Activated CD8-positive, alpha-beta memory T cell treated with anti-CD3 and anti-CD28 coated beads, Interleukin-2, amount 50 U/mL, for 4 hours (primary cell): ENCODE measurements at places on chromosomes 12 and 14.

- no peak for DNase-seq
Observed at GRCh38 chr12:12734054-12734453, 16.9 kb downstream of the CDKN1B start.

DNA sequence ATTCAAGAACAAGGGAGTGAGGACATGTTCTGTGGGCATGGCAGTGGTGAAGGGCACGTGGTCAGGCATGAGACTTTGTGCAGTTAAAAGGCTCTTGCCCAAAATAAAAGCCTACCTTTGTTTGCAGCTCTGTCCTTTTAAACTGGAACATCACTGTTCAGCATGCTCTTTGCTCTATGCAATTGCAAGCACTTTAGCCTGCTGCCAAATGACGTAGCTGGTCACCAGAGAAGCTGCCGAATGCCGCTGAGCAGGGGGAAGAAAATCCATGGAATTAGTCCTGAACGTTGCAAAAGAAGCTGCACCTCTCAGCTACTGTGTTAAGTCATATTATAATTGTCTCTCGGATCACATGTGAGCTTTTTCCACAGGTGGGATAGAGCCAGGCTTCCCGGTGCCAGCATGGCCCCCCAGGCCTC lies 176.3 kb upstream of the DIO2 start:
- DNase-seq = no peak

- DNase-seq = no peak
Observed at GRCh38 chr14:104856869-104857860, 7.9 kb upstream of the CEP170B start.

DNA sequence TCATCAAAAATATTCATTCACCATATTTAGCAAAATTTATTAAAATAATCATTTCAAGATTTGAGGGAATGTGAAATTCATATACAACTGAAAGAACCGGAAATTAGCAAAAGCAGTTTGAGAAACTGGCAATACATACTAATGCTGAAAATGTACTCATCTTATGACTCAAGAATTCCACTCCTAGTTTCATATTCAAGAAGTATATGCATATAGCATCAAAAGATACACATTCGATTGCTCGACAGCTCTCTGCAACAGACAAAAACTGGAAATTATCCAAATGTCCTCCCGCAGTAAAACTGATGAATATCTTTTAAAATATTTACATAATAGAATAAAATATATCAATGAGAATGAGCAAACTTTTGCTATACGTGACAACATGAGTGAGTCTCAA lies 189.2 kb upstream of the MGAT4C start:
- DNase-seq = no peak

- DNase-seq = no peak
Observed at GRCh38 chr12:5280086-5280485, 151.8 kb upstream of the NTF3 start.

- DNase-seq = no peak
Observed at GRCh38 chr12:57614178-57614947, 3.1 kb downstream of the ARHGEF25 start.

GRCh38 chr14:74296037-74296467 lies 6.7 kb downstream of the ABCD4 start:
- no peak for DNase-seq

DNA sequence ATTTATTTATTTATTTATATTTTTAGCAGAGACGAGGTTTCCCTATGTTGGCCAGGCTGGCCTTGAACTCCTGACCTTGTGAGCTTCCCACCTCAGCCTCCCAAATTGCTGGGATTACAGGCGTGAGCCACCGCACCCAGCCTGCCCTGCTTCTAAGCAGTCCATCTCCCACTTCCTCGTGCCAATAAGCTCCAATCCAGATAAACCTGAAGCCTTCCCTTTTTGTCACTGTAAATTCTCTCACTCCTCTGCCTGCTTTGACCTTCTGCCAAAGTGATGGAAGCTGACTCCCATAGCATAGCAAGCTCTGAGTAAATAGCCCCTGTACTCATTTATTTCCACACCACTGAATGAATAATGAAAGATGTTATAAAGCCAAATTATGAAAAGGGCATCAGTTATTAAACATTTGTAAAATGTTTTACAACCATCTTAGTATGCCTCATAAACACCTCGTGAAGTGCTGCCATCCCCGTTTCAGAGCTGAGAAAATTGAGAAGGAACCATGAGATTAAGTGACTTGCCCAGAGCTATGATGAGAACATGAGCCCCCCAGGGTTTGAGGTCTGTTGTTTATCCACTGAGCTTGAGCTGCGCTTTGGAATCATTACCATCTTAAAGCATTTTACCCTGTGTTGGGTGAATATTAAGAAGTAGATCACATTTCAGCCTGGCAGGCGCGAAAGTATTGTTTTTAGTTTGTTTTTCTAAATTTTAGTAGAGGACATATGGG lies 30.4 kb downstream of the MANSC1 start:
- no peak for DNase-seq

DNA sequence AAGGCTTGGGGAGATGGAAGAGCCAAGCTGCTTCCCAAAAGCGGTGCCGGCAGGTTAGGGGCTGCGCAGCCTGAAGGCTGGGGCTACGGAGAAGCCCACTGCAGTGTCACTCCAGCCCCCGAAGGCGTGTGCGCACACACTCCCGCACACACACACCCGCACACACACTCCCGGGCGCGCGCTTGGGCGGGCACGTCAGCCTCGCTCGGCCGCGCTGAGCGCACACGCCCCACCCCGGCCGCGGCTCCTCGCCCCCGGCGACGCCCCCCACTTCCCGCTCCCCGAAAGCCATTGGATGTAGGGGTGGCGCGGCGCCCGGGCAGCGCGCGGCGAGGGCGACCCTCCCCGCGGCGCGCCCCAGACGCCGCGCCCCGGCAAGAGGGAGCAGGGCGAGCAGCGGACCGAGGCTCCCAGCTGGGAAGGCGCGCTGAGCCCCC lies at the start of gene KCNK10:
TSS of gene KCNK10 (minus strand) at position 184 of the 437 bp plus-strand sequence. CDS start 471 bp downstream, outside the sequence.
- no peak for DNase-seq

- DNase-seq = no peak
Observed at GRCh38 chr14:70921669-70922068, 14.4 kb downstream of the PCNX1 start.

- no peak for DNase-seq
Observed at GRCh38 chr12:131902332-131903241, 8.2 kb downstream of the ULK1 start.
